ENCODE measurements at places on chromosomes 7 and 10. TPM values are rescaled to one million over a fixed set of nuclear protein-coding genes. Genes with fewer than 3 reads are reported as not detected.
A peak's percentile ranks its signal among the peaks of the same experiment; 100 is the strongest.

DNA sequence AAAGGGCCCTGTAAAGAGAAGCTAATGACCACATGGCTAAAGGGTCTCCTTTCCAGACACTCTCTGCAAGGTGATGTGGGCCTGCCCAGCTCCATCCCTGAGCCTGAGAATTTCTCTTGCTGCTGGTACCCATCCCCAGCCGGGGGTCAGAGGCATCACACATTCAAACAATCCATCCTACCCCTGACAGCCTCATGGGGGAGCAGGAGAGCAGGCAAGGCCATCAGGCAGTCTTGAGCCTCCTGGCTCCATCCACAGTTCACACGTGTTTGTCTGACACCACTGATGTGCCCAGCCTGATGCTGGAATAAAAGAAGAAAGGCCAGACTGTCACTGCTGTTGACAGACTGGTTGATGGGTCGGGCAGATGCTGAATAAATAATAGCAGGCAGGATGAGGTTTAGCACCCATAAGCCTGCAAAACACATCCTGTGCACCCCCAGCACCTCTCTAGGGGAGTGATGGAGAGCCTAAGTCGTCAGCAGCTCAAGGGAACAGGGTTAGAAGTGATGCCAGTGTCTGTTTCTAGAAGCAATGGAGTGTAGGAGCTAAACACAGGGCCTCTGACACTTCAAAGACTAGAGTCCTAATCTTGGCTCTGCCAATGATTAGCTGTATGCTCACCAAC, 43.5 kb downstream of the TLL2 start:
- H3K36me3 ChIP-seq = no peaks in the 10 kb centered on the region
- no peaks in the 10 kb centered on the region for H3K4me1 ChIP-seq
- H3K4me3 ChIP-seq = no peak overlapping the region
- H3K27ac ChIP-seq = no peak overlapping the region
- peak; percentile 48 for DNase-seq

GRCh38 chr10:68052463-68052862, 22.6 kb downstream of the HERC4 start:
- no peaks in the 10 kb centered on the region for H3K36me3 ChIP-seq
- H3K27me3 ChIP-seq = no peaks in the 10 kb centered on the region
- H3K4me1 ChIP-seq = no peaks in the 10 kb centered on the region
- no peak overlapping the region for H3K4me3 ChIP-seq
- no peak for DNase-seq

DNA sequence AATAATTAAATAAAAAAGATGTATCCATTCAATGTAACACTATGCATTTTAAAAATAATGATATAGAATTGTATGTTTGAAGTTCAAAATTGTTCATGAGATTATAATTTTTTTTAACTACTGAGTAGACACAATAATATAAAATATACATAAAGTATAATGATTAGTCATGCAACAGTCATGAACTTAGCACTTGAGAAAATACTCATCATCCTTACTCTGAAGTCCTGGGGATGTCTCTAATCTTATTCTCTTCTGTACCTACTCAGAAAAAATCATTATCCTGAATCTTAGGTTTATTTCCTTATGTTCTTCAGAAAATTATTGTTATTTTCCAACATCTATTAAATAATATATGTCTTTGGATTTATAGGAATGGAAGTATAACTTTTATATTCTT, 26.4 kb upstream of the IKZF1 start:
- H3K4me3 ChIP-seq = no peak overlapping the region
- no peak for DNase-seq
- H3K4me1 ChIP-seq = no peaks in the 10 kb centered on the region
- no peaks in the 10 kb centered on the region for H3K27me3 ChIP-seq

DNA sequence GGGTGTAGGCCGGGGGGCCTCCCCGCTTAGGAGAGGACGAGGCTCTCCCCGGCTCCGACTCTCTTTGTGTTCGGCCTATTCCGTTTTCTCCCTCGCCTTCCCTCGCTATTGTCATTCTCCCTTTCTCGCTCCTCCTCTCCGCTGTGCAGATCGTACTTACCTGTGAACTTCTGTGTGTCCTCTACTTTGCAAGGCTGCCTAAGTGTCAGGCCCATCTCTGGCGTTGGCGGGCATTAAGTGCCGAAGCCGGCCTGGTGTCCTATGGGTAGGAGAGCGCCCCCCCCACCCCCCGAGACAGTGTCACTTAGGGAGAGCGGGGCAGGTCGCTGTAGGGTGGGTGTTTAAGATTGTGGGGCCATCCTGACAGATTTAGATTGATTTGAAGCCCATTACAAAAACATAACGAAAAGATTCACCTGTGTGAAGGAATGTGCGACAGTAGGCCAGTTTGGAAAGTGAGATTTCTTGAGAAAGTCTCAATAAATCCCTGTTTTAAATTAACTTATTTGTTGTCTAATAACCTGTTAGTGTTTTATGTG, 579 bp downstream of the RBM33 start:
- peaks cover 3% of the 10 kb centered on the region for H3K4me1 ChIP-seq
- H3K27ac ChIP-seq = peak overlapping the region; percentile 94
- peak overlapping the region; percentile 100 for H3K4me3 ChIP-seq
- DNase-seq = peak; percentile 68
- H3K36me3 ChIP-seq = no peaks in the 10 kb centered on the region

DNA sequence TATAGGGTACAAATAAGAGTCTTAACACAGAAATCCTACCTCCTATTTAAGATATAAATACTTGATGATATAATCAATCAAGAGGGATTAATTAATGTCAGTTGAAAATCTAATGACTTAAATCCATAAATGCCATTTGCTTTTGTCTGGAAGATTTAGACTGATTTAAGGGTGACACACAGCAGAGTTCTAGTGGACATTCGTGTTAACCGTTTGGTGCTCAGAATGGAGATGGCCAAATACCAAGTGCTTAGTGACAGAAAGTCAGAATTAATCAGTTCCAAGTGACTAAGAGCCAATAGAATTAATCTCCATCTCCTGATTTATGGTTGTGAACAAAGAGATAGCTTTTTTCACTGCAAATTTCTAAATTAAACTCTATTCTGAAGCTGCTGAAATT, 36.2 kb downstream of the NAMPT start:
- no peaks in the 10 kb centered on the region for H3K36me3 ChIP-seq
- H3K27ac ChIP-seq = no peak overlapping the region
- H3K4me1 ChIP-seq = no peaks in the 10 kb centered on the region

DNA sequence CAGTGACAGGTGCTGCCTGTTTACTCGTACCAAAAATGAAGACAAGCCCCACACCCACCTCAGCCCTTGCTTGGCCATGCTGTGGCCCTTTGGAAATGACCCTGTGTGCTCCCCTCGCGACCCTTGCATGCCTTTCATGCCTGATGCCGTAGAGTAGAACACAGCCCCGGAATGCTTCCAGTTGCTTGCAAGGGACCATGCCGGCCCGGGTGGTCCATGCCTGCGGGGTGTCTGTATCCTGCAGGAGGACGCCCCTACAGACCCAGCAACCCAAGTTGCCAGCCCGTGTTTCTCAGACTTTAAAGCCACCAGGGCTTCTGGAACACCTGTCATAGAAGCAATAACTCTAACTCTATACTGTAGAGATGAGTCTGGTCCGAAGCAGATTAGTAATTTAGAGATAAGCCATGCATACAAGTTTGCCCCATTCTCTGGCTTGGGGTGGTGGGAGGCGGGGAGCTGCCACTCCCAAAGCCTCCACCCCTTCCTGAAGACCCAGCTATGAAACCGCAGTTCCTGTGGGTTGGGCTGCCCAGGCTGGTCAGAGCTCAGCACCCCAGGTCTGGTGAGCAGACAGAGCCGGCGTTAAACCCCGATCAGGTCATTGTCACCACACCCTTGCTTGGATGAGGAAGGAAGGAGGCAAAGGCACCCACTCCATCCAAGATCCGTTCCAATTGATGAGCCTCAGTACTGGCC, 143.5 kb downstream of the ADCY1 start:
- H3K27ac ChIP-seq = no peak overlapping the region
- H3K27me3 ChIP-seq = no peaks in the 10 kb centered on the region
- no peaks in the 10 kb centered on the region for H3K36me3 ChIP-seq
- peak; percentile 41 for DNase-seq
- no peaks in the 10 kb centered on the region for H3K4me1 ChIP-seq

GRCh38 chr7:36978461-36978860, 254.2 kb upstream of the AOAH start:
- no peaks in the 10 kb centered on the region for H3K27me3 ChIP-seq
- H3K27ac ChIP-seq = no peak overlapping the region
- no peak for DNase-seq
- no peak overlapping the region for H3K4me3 ChIP-seq

DNA sequence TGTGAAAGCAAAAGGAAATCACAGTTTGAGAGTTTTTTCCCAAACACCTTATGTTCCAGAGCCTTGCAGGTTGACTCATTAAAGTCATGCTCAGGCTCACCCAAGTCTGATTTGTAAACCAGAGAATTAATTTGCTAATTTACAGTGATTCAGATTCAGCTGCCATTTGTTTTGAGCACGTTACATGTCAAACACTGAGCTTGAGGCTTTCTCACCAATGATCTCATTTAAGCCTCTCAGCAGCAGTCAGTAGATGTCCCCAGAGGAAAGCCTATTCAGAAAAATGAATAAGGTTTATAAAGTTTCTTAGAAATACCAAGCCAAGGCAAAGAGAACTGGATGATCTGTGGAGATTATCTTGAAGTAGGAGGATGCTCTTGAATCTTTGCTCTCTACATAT, 420.4 kb downstream of the HTR7 start:
- H3K4me1 ChIP-seq = no peaks in the 10 kb centered on the region
- H3K4me3 ChIP-seq = no peak overlapping the region
- DNase-seq = no peak
- H3K36me3 ChIP-seq = no peaks in the 10 kb centered on the region
- H3K27me3 ChIP-seq = no peaks in the 10 kb centered on the region

- H3K27me3 ChIP-seq = no peaks in the 10 kb centered on the region
- no peaks in the 10 kb centered on the region for H3K4me1 ChIP-seq
- DNase-seq = no peak
- H3K36me3 ChIP-seq = no peaks in the 10 kb centered on the region
- no peak overlapping the region for H3K4me3 ChIP-seq
Measured at GRCh38 chr7:35773994-35774393, 26.9 kb upstream of the SEPTIN7 start.

GRCh38 chr7:39688611-39689480, 65.5 kb downstream of the RALA start:
- no peak overlapping the region for H3K27ac ChIP-seq
- DNase-seq = no peak
- no peaks in the 10 kb centered on the region for H3K4me1 ChIP-seq
- H3K36me3 ChIP-seq = no peaks in the 10 kb centered on the region
- H3K27me3 ChIP-seq = no peaks in the 10 kb centered on the region
- H3K4me3 ChIP-seq = no peak overlapping the region

- H3K36me3 ChIP-seq = no peaks in the 10 kb centered on the region
- H3K27ac ChIP-seq = no peak overlapping the region
- H3K4me3 ChIP-seq = no peak overlapping the region
- H3K27me3 ChIP-seq = no peaks in the 10 kb centered on the region
- DNase-seq = no peak
Measured at GRCh38 chr7:114711241-114711640, 210.7 kb upstream of the MDFIC start.

DNA sequence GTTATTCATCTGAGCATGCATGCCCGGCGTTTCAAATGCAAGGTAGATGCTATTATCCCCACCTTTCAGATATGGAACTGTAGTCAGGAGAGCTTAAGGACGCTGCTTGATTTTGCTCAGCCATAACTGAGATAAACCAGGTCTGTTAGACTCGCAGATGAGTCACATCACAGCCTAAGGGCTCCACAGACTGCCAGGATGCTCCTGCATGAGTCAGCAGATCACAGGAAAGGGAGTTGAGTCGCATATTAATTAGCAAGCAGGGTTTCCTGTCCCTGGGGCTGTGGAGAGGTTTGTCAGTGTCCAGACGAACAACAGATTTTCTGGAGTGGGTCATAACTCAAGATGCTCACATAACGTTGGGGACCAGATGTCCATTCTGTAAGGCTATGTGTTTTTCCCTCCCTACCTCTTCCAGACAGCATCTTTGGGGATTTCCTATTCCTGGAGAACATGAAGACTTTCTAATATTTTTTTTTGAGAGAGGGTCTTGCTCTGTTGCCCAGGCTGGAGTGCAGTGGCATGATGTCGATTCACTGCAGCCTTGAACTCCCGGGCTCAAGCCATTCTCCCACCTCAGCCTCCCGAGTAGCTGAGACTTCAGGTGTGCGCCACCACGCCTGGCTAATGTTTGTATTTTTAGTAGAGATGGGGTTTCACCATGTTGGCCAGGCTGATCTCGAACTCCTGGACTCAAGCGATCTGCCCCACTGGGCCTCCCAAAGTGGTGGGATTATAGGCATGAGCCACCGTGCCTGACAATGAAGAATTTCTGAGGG, 36.7 kb downstream of the PFKFB3 start:
- H3K27ac ChIP-seq = peak overlapping the region; percentile 25
- H3K36me3 ChIP-seq = no peaks in the 10 kb centered on the region
- no peaks in the 10 kb centered on the region for H3K27me3 ChIP-seq

Gene SLC26A3
- total RNA-seq = 587 TPM

Gene AGAP3
- total RNA-seq = 123 TPM

Gene KCP
- total RNA-seq = 6.3 TPM

Gene ATOH7
- 2.6 TPM for total RNA-seq

Gene ZCWPW1
- total RNA-seq = 3.5 TPM

Gene CALML3
- total RNA-seq = not detected

Gene KLLN
- 0.40 TPM for total RNA-seq

Gene KIFBP
- total RNA-seq = 13.1 TPM
